ENCODE measurements at places on chromosomes 4 and X.

DNA sequence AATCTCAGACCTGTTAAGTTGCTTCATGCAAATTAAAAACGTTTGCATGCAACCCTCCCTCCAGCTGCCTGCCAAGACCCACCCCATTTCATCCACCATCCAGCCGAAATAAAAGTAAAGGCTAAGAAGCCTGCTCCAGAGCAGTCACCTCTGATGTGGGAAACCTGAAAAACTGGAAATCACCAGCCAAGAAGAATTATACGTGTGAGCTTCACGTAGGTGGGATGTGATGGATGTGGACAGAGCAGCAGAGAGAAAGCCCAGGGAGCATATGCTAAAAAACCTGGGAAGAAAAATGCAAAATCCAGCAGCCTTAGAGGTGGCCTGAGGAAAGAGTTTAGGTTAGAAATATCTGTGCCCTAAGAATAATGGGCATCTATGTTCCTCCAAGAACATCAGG is 160.6 kb upstream of the STS start:
- no peak for DNase-seq

- DNase-seq: no peak
Observed at GRCh38 chr4:85430226-85430625, 44.7 kb upstream of the ARHGAP24 start.

DNA sequence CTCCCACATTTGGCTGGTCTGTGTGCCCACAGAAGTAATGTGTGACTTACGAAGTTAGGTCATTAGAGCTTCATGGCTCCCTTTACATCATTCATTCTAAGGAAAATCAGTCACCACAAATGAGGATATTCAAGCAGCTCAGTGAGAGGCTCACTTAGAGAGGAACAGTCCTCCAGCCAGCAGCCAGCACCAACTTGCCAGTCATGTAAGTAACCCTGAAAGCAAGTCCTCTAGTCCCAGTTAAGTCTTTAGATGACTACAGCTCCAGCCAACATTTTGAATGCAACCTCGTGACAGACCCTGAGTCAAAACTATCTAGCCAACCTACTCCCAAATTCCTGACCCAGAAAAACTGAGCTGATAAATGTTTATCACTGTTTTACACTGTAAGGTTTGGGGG is 71.3 kb downstream of the LRBA start:
- no peak for DNase-seq

DNA sequence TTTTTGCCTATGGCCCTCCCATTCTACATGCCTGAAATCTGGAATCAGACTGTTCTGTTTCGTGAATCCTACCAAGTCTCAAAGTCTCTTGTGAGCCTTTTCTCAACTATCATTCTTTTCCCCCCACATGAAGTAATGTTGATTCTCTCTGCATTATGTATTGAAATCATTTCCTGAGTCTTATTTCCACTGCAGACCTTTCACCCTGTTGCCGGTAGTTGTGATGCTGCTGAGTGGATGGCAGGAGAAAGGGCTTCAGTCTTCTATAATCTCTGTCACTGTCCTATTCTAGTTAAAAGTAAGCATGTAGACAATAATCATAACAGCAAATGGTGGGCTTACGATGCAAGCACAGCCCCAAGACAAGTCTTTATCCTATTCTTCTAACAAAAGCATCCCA is 75.0 kb downstream of the TBC1D9 start:
- DNase-seq: no peak

GRCh38 chrX:35291013-35291412 is 348.4 kb downstream of the FAM47B start:
- DNase-seq: no peak

DNA sequence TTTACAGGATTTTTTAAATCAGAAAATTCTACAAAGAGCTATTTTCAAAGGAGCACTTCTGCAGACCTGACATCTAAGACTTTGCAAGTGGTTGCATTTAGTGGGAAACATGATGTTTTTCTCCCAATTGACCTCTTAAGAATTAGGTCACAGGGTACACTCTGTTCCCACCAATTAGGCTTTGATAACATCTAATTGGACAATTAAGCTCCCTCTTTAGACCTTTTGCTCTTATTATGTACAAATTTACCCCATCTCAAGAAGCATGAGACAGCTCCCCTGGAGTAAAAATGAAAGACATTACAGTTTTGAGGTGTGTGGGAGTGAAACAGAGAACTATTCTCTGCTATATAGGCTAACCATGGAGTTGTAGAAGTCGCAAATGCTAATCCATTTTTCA is 31.8 kb upstream of the AGA start:
- DNase-seq: no peak

DNA sequence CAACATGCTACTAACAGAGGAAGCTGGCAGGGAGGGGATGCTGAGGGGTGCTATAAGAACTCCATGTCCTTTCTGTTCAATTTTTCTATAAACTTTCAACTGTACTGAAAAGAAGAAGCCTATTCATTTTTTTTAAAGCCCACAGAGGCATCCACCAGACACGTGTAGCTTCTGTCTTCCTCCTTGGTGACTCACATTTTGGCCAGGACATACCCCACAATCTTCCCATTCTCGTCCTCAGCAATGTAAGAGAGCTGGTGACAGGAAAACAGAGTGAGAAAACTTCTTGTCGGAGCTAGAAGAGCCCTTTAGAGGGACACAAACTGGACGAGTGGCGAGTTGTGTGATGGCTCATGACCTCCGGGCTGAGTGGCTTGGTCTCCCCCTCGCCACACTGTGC is 1.1 kb downstream of the NAA10 start:
- no peak for DNase-seq

DNA sequence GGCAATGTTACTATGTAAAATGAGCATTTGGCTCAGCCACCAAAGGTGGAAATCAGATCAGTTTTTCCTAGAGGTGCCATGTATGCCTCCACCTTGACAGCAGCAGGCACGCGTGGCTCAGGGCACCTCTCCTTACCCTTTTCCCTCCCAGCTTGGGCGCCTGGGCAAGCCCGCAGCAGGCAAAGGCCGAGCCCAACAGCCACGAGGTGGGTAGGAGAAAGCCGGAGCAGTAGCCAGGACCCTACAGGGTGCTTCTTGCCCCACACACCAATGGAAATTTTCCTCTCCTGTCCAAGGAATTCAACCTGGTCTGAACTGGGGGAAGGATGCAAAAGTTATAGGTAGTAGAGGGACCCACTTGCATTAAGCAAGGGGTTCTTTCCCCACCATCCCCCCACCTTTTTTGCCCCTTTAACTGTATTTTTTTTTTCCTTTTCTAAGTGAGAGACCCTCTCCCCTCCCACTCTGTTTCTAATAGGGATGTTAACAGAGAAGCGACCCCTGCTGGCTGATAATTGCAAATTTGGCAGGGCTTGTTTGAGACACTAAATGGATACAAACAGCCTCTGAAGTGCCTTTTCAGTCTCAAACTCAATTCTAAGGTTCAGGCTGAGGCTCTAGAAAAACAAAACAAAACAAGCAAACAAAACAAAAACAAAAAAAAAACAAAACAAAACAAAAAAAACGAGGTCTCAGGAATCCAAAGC is 895.1 kb downstream of the PCDH18 start:
- DNase-seq: no peak

DNA sequence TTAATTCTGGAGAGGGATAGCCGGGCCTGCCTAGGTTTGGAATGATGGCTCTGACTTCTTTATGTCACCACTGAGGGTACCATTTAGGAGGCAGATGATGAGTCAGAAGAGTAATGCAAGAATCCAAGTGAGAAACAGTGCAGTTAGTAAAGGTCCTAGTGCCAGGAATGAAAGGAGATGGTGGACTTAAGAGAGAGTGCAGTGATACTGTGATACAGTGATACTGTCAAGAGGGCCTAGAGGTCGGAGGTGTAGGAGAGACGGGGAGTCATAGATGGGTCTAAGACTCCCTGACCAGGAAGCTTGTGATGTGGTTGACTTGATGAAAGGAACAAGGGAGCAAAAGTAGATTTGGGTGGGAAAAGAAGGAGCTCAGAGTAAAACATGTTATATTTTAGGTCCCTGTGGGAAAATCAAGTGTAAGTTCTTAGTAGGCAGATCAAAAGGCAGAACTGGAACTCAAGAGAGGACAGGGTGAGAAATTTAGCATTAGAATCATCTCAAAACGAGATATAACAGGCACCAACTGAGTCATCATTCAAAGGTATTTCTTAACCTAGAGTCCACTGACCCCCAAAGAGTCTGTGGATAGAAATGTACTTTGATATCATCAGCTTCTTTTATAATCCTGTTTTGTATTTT is 85.0 kb downstream of the NFKB1 start:
- DNase-seq: no peak

DNA sequence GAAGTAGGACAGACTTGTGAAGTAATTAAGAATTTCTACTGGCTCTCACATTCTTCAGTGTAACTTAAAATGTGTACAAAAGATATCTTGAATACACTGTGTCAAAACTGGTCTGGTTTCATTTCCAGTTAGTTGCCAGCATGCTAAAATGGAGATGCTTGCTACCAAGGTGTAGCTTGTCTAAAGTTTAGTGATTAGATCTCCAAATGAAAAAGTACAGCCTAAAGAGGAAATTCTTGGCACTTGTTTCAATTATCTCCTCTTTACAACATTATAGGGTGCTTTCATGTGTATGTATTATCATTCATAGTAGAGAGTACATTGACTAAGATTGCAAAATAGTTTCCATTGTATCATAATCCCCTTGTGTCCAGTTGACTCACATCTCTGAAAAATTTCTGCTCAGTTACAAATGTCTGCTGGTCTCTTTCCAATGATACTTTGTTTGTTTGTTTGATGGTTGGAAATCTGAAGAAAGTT is 97.3 kb upstream of the SPRY1 start:
- DNase-seq: no peak

GRCh38 chrX:56729152-56729850 is at the start of gene NBDY:
TSS of gene NBDY (plus strand) at chrX:56729243. CDS start at chrX:56729354, 111 bp downstream.
- no peak for DNase-seq

DNA sequence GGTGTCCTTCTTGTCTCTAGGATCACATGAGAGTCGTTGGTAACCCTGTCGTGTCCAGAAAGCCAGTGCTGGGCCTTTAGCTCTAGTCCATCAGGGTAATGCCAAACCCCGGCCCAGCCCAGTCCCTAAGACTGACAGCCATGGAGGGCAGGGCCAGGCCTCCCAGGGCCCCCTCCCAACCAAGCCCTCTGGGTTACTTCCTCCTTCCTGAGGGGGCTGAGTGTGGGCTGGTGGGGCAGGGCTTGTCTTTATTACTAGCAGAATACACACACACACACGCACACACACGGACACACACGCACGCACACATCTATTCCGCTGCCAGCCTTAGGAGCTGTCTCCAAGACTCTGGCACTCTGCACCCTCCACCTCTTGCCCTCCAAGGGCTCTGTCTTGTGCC is 35.6 kb upstream of the CDKN2AIP start:
- no peak for DNase-seq

- no peak for DNase-seq
Observed at GRCh38 chr4:45946699-45947098, 177.2 kb downstream of the GABRG1 start.

- no peak for DNase-seq
Observed at GRCh38 chr4:150256841-150257730, 178.8 kb downstream of the DCLK2 start.

- no peak for DNase-seq
Observed at GRCh38 chr4:112514647-112515197, 1.3 kb downstream of the NEUROG2 start.

DNA sequence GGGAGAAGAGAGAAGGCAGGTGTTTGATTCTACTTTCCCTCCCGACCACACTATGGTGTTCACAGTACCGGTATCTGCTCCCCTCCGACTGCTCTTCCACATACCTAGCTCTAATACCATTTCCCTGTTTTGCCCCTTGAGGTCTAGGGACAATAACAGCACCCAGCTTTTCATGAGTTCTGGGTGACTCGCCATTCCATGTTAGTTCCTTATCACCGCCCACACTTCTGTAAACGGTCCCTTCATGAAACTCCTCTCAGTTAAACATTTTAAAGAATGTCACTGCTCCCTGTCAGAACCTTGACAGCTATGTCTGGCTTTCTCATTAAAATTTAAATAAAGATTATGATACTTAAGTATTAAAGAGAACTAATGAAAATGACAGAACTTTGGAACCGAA is 136.7 kb downstream of the ADAMTS3 start:
- no peak for DNase-seq

- DNase-seq: no peak
Observed at GRCh38 chr4:165814256-165815020, 58.6 kb upstream of the TLL1 start.
